ENCODE measurements at places on chromosomes 1 and 21.

GRCh38 chr1:89633248-89633799 lies 404 bp downstream of the LRRC8C start:
- DNase-seq: peak; percentile 1

DNA sequence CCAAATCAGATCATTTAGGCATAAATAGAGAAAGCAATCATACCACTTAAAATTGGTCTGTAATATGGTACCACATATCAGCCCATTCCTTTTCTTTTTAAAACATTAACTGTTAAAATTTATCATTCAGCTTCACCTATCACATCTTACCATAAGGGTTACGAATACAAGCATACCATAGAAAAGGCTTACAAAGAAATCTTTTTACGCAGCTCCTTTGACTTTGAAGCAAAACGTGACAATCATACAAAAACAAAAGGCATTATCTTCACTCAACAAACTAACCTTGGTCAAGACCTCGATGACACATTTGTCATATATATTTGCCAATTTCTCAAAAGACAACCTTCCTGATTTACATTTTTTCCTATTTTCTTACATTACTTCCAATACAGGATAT lies 169.0 kb downstream of the SMYD3 start:
- no peak for DNase-seq

DNA sequence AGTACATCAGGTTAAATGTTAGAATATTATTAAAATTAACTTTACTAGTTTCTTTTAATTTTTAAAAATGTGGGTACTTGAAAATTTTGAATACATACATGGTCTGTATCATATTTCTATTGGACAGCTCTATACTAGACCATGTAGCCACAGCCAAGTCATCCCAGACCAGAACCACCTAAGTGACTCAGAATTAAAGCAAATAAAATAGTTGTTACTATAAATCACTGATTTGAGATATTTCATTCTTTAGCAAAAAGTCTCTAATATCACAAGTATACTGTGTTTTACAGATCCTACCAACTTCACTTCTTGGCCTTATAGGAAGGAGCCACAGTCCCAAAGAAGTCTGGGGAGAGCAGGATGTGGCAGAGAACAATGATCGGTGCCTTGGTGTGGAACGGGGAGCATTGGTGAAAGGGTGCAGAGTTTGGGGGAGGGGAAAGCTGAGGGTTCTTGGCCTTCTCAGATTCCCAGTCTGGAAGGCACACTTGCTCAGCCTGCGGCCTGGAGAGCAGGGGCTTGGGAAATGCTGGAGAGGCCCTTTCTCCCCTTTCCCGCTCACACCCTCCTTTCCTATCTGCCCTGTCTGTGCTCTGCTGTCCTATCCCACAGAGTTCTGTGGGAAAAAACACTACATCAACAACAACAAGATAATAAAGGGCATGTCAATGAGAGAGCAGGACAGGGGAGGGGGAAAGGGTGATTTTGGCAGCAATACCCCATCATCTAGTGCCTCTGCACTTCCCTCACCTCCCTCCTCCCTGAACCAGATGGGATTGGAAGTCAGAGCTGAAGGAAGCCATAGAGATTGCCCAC lies 122.1 kb downstream of the NGF start:
- DNase-seq: no peak

DNA sequence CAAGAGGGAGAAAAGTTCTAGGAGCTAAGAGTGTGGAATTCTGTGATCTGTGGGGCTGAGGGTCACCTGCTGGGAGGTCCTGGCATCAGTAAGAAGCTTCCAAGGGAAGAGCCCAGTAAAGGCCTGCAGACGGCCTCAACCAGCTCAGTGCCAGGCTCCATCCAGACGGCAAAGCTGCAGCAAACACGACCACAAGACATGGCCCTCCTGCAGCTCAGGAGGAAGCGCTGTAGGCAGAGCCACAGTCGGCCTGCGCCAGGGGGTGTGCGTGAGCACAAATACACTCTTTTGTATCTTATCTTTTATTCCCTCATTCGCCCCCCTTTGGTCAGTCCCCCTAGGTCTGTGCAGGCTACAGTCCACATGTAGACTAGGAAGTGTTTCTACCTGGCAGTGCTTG lies 13.4 kb downstream of the C1orf174 start:
- DNase-seq: no peak

- DNase-seq: peak; percentile 69
Observed at GRCh38 chr1:10692401-10693021, 103.9 kb downstream of the CASZ1 start.

DNA sequence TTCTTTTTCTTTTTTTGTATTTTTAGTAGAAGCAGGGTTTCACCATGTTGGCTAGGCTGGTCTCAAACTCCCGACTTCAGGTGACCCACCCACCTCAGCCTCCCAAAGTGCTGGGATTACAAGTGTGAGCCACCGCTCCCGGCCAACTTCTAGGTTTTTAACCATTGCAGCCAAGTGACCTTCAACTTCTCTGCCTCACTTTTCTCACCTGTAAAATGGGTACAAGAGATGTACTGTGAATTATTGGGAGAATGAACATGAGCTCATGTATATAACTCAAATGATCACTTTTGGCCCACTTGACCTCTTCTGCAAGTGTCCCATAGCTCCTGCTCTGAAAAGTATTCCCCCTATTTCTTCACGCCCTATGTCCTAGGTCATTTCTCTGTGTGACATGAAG lies 11.8 kb upstream of the RPL11 start:
- no peak for DNase-seq

DNA sequence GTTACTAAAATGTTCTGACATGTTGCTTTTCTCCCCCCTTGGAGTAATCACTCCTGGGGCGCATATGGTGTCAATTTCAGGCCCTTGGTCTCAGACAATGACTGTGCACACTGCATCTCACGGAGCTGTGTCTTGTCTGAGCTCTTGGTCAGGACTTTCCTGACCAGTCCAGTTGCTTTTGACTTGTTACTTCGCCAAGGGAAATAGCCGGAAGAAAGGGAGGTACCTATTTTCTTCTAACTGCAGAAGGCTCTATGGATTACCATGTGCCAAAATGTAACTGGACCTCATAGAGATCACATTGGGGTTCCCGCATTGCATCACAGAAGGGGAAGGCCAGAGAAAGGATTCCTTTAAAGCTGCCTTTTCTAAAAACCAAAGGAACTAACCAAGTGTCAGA lies 68.6 kb downstream of the SPAG17 start:
- DNase-seq: no peak

DNA sequence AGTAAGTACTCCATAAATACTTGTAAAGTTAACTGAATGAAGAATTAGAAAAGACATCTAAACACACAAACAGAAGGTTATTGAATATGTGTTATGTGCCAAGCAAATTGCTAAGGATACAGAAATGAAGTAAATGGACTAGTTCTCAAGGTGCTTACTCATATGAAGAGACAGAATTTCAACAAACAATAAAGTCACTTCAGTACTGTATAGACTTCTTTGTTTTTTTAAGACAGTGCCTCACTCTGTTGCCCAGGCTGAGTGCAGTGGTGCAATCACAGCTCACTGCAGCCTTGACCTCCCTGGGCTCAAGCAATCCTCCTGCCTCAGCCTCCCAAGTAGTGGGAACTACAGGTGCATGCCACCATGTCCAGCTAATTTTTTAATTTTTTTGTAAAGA lies 57.3 kb downstream of the SERBP1 start:
- no peak for DNase-seq

- DNase-seq: no peak
Observed at GRCh38 chr1:107976431-107976830, 11.5 kb upstream of the VAV3 start.

GRCh38 chr1:223364685-223365382 lies 858 bp upstream of the SUSD4 start:
- no peak for DNase-seq

- DNase-seq: no peak
Observed at GRCh38 chr1:206495493-206496046, 11.8 kb upstream of the RASSF5 start.

DNA sequence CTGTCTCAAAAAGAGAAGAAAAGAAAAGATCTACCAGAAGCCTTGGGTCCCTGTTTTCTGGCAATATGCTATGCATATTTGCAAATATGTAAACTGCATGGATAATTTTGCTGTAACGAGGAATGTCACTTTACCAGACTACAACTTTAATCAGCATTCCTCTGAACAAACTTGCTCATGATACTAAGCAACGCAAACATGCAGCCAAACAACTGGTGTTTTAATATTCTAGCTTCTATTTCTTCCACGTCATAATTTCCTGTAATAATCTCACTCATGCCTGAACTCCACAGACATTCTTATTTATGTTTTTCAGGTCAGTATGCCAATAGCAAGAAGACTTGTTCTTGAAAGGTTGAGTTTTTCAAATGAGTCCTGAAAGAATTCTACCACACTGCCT lies 114.1 kb downstream of the SIM2 start:
- DNase-seq: no peak

- DNase-seq: no peak
Observed at GRCh38 chr1:222418654-222419053, 129.2 kb downstream of the HHIPL2 start.

DNA sequence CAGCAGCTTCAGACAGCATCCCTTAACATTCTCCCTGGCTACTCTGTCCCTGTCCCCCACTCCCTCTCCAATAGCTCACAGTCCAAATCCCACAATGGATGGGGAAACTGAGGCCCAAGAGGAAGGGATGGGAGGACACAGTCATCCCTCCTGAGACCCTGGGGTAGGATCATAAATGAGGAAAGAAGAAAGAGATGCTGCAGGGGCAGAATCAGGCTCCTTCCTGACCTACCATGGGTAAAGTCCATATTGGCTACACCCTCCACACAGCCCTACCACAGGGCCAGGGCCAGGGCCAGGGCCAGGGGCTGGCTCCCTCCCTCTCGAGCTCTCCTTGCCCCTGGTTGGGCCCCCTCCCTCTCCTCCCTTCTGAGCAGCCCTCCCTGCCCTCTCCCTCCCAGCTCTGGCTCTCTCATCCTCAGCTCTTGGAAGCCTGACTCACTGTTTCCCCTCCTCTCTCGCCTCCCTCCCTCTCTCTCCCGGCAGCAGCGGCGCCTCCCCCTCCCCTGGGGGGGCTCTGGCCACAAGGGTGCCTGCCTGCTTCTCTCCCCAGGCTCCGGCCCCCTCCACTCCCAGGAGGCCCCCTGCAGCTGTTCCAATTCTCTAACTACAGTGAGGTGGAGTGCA lies 4.9 kb downstream of the AHDC1 start:
- no peak for DNase-seq

- no peak for DNase-seq
Observed at GRCh38 chr1:159468321-159468720, 28.8 kb downstream of the OR10J1 start.

DNA sequence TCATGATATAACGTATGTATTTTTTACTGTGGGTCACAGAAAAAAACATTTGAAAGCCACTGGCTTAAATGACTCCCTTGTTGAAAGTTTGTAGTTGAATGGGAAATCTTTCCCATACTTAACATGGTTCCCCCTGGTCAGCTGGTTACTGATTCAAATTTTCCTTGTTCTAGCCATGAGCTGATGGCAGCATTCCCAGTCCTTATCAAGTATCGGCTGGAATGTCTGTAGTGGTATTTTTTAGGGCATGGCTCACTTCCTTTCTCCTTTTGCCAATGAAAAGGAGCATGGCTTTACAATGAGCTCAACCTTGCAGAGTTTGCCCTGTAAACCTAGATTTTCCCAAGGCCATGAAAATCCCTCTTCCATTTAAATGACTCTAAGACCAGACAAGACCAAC lies 55.7 kb downstream of the GIPC2 start:
- DNase-seq: no peak

DNA sequence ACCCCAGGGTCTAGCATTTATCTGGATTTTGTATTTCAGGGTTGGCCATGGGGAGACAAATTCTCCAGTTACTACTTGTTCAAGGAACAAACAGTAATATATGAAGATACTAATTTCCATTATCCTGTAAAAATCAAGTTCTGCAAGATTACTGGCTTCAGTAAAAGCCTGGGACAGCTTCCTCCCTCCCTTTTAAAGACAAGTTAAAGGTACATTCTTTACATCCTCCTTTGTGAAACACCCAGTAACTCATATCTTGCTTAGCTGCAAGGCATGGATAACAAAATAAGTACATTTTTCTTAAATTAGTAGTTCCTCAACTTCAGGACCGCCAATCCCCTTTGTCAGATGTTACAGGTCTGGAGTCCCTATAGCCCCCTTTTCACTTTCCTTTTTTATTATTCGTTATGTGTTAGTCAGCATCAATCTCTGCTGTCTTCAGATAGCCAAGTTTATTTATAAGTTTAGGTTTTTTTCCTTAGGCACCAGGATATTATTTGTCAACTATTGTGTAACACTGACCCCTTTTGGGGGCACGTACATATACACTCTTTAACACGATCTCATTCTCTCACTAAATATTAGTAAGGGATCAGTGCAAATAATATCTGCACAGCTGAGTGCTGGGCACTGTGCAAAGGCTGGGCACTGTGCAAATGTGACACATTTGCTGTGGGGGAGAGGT lies 9.8 kb downstream of the ERRFI1 start:
- DNase-seq: no peak

GRCh38 chr21:26572702-26573381 lies at the start of gene CYYR1:
Gene CYYR1, minus strand, starts transcription at chr21:26573286. Its CDS starts 346 bp downstream, at chr21:26572940.
- DNase-seq: no peak

GRCh38 chr21:33113131-33113530 lies 43.2 kb downstream of the OLIG1 start:
- no peak for DNase-seq

DNA sequence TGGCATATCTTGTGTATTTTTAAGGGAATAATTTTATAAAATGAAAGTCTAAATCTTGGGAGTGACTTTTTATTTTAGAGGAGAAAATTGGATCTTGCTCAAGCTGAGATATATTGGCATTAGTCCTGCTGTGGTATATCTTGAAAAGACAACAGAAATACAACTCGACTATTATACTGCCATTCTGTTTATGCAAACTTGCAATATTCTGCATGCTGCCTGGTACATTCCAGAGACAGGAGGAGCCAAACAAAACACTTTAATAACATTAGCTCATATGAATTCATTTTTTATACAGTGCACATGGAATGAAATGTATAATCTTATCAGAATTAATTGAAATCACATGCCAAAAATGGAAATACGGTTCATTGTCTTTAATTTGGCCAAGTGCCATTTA lies 176.0 kb upstream of the NRIP1 start:
- no peak for DNase-seq

- no peak for DNase-seq
Observed at GRCh38 chr1:21874778-21875547, 62.1 kb downstream of the HSPG2 start.

DNA sequence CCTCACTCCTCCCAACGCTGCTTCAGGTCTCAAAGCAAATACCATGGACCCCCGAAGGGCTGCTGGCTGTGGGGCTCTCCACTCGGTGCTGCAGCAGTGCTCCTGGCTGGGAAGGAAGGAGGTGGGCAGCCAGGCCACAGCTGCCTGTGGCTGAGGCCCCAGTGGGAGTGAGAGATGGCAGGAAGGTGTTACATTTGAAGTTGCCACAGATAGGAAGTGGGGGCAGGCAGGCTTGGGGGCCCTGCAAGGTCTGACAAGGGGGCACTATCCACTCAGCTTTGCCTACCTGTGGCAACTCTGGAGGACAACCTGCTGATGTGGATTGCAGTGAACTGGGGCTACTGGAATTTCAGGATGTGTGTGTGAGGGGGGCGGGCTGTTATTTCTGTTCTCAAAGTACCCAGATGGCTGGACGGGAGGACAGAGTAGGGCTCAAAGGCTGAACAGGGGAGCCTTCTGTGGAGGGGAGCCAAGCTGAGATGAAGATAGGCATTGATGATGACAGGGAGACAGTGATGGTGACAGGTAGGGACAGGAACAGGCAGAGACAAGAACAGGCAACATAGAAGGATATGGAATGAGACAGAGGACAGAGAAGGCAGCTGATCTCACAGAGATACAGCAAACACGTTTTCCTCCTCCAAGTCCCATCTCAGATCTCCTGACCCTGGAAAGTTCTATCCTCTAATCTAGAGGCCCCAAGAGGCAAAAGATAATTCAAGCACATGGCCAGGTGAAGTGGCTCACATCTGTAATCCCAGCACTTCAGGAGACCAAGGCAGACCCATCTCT lies 1.8 kb downstream of the ZNF683 start:
- no peak for DNase-seq
